ENCODE measurements at places on chromosomes 6 and 20.

- no peak for DNase-seq
These were observed 32.8 kb downstream of the FAM83B start for GRCh38 chr6:54879188-54879985.

GRCh38 chr20:62063981-62064769 lies 1.5 kb downstream of the TAF4 start:
- DNase-seq = no peak

GRCh38 chr6:16238963-16239797 lies 793 bp downstream of the GMPR start:
- DNase-seq = no peak

DNA sequence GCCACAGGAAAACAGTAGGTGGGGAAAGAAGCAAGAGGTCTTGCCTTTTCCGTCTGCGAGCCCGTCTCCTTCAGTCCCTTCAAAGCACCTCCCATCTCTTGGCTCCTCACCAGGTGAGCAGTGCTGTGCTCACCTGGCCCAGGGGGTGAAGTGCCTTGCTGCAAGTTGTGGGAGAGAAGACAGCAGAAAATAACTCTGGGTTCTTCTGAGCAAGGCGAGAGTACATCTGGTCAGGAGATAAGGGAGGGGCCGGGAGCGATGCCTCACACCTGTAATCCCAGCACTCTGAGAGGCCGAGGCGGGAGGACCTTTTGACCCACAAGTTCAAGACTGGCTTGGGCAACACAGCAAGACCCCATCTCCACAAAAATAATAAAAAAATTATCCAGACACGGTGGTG lies 35.6 kb upstream of the TGM3 start:
- no peak for DNase-seq

DNA sequence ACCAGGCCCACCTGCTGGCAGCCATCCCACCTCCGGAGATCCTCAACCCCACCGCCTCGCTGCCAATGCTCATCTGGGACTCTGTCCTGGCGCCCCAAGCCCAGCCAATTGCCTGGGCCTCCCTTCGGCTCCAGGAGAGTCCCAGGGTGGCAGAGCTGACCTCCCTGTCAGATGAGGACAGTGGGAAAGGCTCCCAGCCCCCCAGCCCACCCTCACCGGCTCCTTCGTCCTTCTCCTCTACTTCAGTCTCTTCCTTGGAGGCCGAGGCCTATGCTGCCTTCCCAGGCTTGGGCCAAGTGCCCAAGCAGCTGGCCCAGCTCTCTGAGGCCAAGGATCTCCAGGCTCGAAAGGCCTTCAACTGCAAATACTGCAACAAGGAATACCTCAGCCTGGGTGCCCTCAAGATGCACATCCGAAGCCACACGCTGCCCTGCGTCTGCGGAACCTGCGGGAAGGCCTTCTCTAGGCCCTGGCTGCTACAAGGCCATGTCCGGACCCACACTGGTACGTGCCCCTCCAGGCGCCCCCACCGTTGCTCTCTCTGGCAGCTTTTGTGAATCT lies 1.1 kb downstream of the SNAI1 start:
- DNase-seq = no peak

GRCh38 chr6:165863801-165864200 lies 200.8 kb upstream of the PDE10A start:
- DNase-seq = no peak

GRCh38 chr6:33716379-33716778 lies 4.9 kb upstream of the UQCC2 start:
- DNase-seq = no peak

DNA sequence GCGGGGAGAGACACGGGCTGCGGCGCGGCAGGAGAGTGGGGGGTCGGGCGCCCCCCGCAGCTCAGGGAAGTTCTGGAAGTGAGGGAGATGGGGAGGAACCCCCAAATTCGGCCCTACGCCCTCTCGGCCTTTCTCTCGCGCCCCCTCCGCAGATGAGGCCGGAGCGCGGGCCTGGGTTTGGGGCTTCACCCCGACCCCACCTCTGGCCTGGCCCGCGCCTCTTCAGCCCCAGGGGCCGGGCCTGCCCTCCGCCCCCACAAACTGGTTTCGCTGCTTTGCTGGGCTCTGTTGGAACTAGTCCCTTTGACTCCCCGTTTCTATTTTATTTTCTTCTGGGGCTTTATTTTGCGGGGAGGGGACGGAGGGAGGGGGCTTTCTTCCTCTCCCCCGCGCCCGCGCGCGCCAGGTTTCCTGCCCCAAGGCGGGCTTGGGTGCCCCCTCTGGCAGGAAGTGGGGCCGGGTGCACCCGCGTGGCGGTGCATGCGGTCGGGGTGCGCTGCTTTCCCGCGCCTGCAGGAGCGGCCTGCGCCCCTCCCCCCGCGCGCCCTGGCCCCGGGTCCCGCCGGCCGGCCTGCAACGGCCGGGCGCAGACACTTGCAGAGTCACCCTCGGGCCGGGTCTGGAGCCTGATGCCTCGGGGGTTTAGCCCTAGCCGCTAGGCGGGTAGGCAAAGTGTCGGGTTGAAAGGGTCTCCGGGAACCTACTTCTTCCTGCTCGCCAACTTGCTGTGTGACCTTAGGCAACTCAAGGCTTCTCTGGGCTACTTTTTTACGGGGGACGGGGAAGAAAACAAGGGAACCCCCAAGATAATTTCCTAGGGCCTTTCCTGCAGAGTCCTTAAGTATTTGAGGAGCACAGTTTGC lies 1.3 kb downstream of the HMGA1 start:
- DNase-seq = peak; percentile 73

DNA sequence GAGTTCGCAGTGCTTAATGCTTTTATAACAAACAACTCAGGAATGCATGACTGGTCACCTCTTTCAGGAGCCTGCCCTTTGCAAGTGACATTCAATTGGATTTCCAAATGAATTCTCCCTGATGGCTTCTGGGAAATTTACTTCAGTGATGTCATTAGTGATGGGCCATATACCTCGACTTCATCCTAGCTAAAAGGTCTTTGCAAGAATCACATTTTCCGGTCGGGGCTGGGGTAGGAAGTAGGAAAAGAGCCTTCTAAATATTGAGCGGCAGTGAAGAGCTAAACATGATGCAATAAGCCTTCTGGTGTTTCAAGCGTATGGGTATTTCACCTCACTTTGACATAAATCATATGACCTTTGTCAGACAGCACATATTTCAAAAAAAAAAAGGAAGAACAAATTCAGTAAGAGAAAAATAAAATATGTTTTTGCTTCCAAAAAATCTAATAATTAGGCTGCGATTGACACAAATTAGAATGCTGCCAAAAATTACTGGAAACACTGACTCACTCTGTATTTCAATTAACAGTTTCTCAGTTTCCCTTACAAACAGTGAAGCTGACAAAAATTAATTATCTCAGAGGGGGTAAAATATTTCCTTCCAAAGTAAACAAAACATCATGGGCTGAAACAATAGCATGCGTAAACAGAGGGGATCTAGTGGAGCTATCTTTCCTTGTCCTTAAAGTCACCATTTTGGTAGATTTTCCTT lies 39.8 kb downstream of the ADTRP start:
- no peak for DNase-seq

DNA sequence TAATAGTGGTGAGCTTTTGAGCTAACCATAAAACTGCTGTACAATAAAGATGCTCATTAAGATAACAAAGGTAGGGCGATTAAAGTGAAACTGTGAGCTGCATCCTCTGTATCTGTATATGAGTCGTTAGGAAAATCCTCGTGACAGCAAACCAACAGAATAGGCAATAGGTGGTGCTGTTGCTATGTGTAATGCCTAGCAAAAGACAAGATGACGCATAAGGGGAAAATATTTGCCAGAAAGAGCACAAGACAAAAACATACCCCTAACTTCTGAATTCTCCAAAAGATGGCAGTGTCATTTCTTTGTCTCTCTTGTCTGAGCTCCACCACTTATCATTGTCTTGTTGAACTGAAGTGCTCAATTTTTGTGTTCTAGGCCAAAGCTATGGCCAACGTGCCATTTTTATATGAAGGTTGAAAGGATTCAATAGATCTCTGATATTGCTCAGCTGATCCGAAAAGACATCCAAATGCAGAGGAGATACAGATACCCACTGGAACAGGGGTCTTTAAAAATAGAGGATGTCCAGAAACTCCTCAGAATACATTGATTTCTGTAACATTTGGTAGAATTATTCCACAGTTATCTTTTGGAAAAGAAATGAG lies 56.3 kb upstream of the ANKEF1 start:
- no peak for DNase-seq

GRCh38 chr6:24154121-24154520 lies 28.1 kb downstream of the NRSN1 start:
- DNase-seq = no peak

DNA sequence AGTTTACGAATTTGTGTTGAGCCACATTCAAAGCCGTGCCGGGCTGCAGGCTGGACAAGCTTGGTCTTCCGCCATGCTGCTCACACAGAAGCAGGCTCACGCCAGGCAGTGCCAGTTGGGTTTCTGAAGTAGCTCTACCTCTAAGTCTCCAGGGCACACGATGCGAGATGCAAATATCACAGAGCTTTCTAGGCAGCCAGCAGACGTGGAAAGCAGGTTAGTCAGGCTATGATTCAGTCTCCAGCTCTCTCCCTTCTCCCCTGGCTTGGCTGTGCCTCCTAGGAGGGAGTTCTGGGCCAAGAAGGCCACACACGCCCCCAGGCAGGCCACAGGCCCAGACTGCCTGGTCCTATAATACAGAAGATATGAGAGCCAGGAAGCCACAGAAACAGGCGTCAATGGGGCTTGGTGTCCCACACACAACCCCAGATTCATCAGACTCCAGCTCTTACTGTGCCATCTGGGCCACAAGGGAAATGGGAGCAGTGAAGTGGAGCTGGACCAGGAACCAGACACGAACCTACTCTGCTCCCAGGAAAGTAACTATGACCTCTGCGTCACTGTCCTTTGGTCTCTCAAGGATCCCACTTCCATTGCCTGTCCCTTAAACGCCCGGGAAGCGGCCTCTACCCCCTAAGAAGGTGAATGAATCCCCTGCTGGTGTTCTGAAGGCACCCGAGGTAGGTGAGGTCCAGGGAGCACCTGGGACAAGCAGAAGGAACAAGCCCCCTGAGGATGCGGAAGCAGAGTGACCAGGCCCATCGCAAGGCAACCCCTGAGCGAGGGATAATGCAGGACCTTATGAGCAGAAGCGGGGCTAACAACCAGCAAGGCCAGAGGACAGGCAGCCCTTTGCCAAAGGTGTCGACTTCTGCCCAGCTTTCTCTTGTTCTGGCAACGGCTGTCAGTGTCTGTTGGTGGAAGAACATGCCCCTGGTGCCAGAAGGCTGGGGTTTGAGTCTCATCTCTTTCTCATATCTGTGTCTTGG lies 61.2 kb downstream of the GFOD1 start:
- peak; percentile 43 for DNase-seq

GRCh38 chr6:168860987-168861386 lies 392.7 kb downstream of the THBS2 start:
- no peak for DNase-seq

DNA sequence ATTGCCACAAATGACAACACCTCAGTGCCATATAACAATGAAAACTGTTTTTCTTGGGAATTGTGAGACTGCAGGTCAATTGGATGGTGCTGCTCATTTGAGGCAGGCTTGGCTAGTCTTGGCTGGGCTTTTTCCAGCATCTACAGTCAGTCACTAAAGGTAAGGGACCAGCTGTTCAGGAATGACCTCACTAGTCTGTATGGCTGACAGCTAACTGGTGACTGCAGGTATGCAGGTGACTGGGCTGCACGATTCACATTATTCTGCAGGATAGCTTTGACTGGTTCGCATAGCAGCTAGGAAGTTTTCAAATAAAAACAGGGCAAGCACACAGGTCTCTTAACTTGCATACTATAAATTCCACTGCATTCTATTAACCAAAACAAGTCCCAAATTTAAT lies 22.1 kb upstream of the HMGCLL1 start:
- DNase-seq = no peak

DNA sequence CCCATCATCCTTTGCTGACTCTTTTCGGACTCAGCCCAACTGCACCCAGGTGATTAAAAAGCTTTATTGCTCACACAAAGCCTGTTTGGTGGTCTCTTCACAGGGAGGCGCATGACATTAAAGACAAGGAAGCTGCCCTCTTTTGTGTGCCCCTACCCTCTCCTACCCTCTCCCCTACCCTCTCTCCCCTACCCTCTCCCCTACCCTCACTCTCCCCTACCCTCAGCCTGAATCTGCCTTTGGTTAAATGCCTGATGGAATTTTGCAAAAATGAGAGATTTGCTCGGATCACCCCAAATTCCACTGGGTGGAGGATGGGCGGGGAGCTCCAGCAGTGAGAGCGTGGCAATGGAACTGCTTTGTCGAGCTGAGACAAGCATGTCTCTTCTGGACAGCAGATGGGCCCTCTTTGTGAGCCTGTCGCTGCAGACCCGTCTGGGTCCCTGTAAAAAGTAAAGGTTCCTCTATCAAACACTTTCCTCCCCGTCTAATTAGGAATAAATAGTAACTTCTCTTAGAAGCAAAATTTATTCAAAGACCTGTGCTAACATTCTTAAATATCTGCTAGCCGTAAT lies 76.4 kb upstream of the MLN start:
- no peak for DNase-seq

DNA sequence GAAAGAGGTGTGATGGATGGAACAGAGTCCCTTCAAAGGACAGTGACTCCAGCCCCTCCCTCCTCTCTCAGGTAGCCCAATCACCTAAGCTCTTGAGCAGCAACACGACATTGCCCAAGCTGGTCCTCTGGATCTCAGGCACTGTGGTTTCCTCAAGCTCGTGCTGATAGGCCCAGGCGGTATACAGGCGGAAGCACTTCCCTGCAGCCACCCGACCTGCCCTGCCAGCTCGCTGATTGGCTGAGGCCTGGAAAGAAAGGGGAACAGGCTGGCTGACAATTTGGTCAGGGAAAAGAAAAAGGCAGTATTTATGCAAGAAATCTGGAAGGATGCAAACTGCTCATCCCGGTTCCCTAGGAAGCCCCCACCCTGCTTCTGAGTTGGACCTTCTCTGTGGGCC lies 9.6 kb downstream of the C6orf136 start:
- DNase-seq = no peak

- DNase-seq = no peak
These were observed 30.0 kb downstream of the SLX4IP start for GRCh38 chr20:10465135-10465534.

DNA sequence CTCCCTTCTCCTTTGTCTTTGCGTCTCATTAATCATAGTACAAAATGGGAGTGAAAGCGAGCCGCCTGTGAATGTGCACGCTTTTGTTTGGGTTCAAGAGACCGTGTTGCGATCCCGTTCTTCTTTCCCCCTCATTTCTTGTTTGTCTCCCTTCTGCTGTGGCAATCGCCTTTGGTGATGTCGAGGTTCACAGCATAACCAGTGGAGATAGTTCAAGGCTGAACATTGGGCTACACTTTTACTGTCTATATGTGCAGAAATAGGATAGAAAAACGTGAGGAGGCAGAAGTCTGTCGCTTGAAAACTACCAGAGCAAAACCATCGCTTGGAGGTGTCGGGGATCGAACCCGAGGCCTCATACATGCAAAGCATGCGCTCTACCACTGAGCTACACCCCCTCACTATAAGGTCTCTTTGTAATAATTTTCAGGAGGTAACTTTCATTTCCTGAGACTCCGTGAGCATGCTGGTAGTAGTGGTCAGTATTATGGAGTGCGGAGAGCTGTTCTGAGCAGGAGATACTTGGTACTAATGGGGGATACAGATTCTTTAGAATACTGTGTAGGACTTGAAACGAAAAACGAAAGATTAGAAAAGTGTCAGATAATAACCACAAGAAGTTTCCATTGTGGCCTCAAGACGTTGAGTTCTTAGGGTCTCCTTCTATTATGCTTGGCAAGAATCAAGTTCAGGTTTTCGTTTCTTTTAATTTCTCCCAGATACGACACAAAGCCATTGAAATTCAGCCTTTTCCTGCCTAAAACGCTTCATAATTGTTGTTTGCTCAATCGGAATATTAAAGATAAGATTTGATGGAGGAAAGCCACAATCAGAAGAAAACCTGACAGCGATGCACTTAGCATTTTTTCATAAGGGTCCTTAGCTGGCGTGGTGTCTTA lies 106.6 kb downstream of the TRIM27 start:
- peak; percentile 41 for DNase-seq

- peak; percentile 58 for DNase-seq
These were observed 789 bp downstream of the CCND3 start for GRCh38 chr6:41940759-41941279.

Measured in stimulated activated CD8-positive, alpha-beta memory T cell treated with anti-CD3 and anti-CD28 coated beads, Interleukin-2, amount 100 ng/mL, for 48 hours (primary cell).